ENCODE measurements at places on chromosomes 2 and 18.

- DNase-seq = no peak
These were observed 155.9 kb downstream of the DIS3L2 start for GRCh38 chr2:232117413-232117812.

- no peak for DNase-seq
These were observed 408.2 kb downstream of the ZNF804A start for GRCh38 chr2:185006481-185006880.

DNA sequence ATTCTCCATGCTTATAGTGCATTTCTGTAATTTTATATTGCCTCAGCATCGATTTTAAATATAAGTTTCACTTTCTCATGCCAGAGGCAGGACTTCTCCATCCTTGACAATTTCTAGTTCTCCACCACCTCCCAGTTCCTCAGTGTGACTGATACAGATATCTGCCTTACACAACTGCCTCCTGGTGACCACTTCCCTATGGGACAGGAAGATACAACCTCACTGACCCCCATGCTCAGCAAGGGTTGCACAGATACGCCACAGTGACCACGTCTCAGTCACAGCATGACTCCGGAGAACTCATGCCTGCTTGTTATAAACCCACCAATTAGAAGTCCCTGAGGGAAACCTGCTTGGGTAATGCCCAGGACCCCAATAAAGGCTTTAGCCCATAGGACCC lies 284.0 kb upstream of the MC4R start:
- DNase-seq = no peak

- DNase-seq = no peak
These were observed 5.1 kb upstream of the KCMF1 start for GRCh38 chr2:84965827-84966226.

GRCh38 chr18:80169607-80170006 lies 60.5 kb downstream of the ADNP2 start:
- DNase-seq = peak; percentile 11

GRCh38 chr2:45312275-45312674 lies 298.8 kb downstream of the SRBD1 start:
- DNase-seq = no peak

DNA sequence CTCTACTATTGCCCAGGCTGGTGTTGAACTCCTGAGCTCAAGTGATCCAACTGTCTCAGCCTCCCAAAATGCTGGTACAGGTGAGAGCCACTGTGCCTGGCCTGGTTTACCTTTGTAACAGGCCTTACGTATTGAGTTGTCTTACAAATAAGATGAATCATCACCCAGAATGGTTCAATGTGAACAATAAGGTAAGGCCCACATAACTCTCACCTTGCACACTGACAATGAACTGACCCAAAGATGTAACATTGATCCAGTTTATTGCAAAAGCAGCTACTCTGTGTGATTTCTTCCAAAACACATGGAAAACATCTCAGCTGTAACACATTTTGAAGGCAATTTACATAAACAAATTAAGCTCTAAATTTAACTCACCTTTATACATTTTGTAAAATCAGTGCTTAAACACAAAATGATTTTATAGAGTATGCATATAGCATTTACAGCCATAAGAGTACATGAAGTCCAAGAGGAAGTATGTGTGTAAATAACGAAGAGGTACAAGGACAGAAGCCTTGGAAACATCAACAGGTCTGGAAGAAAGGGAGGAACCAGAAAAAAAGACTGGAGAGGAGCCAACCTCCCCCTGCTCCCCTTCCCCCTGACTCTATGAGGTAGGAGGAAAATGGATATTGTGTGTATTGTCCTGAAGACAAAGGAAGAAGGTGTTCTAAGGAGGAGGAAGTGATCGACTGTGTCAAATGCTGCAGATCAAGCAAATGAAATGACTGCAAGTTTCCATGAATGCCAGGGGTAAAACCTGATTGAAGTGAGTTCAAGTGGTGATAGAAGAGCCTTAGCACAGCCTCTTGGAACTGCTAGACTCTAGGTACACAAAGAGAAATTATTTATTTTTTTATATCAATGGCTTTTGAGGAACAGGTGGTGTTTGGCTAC lies 5.6 kb upstream of the WDFY1 start:
- no peak for DNase-seq

DNA sequence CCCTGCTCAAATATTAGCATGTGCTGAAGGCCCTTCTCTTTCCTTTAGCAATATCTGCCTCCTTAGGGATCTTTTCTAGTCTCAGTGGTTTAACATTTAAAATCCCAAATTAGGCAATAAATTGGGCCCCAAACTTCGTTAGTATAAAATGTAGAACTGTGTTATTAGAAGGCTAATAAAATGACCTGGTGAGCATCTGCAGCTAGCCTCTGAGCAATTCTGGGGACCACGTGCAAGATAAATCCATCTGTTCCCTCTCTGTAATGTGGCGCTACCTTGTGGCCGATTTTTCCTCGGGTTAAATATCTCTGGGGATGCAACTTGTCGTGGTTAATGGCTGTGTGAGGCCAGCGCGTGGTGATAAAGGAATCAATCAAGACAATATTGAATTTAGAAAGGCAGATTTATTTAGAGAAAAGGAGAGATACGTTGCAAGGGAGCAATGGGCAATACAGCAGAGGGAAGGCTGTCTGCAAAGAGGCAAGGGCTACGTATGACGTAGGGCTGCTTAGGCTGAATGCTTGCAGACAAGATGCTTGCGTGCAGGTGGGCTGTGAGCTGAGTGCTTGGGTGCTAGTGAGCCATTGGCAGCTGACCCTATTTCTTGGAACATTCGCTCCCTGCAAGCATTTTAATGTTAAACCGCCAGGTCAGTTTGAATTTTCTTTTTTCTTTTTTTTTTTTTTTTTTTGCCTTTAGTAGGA lies 18.5 kb upstream of the IL36G start:
- no peak for DNase-seq

- DNase-seq = no peak
These were observed 41.7 kb downstream of the HPCAL1 start for GRCh38 chr2:10344105-10345066.

DNA sequence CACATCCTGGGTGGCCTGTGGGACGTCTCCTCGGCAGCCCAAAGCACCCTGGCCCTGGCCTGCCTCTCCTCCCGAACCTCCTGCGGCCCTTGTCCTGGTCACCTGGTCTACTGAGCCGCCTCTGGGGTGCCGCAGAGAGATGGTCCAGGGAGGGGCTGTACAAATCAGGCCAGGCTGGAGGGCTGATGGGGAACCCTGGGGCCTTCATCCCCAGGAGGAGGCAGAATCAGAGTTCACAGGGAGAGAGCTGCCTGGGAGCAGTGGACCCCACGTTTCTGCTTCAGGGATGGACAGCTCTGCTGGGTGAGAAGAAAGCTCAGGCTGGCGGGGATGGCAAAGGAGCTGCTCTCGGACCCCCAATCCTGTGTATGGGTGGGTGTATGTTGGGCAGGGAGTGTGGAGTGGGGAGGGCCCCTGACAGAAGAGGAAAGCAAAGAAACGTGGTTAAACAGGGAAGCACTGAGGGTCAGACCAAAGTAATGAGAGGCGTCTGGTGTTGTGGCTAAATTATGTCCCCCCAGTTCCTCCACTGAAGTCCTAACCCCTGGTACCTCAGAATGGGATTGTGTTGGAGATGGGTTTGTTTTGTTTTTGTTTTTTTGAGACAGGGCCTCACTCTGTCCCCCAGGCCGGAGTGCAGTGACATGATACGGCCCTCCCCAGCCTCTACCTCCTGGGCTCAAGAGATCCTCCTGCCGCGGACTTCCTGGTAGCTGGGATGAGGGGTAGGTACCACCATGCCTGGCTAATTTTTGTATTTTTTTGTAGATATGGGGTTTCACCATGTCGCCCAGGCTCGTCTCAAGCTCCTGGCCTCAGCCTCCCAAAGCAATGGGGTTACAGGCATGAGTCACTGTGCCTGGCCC lies 73.4 kb upstream of the SMAD7 start:
- DNase-seq = no peak

DNA sequence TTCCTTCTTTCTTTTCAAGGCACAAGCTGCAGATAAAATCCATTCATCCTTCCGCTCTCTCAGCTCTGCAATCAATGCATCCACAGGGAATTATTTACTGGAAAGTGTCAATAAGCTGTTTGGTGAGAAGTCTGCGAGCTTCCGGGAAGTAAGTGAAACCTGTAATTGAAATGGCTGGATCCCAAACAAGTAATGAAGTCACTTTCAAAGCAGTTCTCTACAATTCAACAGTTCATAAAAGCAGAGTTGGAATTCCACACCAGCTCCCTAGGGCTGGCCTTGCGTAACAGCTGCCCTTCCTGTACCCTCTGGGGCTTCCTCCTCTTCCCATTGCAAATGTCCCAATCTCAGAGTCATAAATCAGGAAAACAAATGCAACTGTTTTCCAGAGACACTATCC lies 9.6 kb downstream of the SERPINB2 start:
- no peak for DNase-seq

GRCh38 chr2:65361623-65362022 lies 70.8 kb downstream of the SPRED2 start:
- DNase-seq = no peak

DNA sequence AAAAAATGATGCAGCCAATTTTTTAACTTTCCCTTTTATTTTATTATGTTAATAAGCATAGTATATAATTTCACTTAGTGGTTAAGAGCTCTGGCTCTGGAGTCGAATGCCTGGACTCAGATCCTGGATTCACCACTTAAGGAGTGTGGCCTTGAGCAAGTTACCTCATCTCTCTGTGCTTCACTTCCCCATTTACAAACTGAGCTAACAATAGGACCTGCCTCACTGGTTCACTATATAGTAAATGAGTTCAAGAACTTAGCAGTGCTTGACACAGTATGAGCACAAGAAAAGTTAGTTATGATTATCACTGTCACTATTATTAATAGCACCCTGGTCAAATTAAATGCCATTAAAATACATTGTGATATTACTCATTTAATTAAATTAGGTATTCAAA lies 30.6 kb downstream of the SCN3A start:
- no peak for DNase-seq

GRCh38 chr2:239727182-239727775 lies 297.9 kb downstream of the NDUFA10 start:
- no peak for DNase-seq

DNA sequence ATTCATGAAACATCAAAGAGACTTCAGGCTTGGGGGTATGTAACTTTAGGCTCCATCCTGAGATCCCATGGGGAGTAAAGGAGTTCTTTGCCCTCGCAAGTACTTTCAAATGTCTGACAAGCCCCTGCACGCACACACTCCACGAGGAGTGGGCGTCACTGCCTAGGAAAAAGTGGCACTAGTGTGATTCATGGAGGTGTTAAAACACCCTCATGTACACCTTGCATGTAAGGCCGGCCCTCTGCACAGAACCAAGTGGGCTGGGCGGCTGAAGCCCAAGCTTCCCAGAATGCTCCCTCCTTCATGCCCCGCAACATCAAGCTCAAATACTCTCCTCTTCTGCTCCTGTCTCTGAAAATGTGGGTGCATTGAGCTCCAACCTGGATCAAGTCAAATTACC lies 7.8 kb downstream of the HS1BP3 start:
- DNase-seq = no peak

DNA sequence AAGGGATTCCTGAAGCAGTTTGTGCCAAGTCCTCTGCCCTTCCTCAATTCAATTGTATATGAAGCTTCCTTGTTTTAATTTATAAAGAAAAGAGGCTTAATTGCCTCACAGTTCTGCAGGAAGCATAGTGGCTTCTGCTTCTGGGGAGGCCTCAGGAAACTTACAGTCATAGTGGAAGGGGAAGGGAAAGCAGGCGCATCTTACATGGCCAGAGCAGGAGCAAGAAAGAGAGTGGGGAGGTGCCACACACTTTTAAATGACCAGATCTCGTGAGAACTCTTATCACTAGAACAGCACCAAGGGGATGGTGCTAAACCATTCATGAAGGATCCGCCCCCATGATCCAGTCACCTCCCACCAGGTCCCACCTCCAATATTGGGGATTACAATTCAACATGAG lies 114.2 kb downstream of the SGPP2 start:
- no peak for DNase-seq

DNA sequence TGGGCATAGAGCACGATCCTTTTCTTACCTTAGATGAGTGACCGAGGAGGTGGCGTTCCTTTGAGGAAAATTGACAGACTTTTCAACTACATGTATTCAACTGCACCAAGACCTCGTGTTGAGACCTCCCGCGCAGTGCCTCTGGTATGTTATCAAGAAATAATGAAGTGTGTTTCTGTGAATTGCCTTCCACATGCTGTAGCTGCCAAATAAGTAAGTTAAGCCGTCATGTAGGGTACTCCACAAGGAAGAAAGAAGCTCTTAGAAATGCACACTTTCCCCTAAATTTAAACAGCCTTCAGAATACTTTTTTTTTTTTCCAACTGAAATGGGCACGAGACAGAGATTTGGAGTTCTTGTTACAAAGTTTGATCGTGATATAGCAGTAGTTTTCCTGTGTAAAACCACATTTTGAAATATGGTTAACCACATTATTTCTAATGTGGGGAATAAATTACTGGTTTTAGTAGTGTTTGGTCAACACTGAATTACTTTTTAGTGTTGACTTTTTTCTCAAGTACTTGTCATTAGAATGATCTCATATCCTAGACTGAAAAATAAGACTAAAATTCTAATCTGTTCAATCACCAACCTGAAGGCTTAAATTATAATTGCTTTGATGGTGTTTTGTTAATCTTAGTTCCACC lies 30.5 kb downstream of the PDK1 start:
- DNase-seq = peak; percentile 13

DNA sequence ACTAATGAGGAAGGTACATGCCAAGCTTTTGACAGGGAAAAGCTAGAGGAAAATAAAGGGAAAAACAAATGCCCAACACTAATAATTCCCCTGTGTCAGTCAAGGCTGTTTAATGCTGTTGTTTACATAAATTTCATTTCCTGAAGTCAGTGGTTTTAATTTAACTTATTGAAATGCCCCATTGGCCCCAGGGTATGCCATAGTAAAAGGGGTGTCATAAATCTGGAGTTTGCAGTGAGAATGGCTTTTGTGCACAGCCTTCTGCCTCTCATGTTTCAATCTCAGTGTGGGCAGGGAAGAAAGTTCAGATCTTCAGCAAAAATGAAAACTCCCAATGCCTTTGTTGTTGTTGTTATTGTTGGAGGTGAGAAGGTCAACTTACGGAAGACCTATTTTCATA lies 550.1 kb upstream of the DCC start:
- no peak for DNase-seq

DNA sequence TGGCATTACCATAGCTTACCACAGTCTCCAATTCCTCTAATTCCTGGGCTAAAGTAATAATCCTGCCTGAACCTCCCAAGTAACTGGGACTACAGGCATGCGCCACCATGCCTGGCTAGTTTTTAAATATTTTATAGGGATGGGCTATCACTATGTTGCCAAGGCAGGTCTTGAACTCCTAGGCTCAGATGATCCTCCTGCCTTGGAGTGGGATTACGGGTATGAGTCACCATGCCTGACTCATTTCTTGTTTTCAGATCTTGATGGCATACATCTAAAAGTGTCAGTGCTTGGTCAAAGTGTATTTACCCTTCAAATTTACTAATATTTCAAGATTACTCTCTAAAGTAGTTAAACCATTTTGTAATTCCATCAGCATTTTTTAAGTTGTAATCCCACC lies 9.4 kb upstream of the SOCS6 start:
- no peak for DNase-seq

All from CD4-positive, alpha-beta T cell treated with Interleukin-4 for 1 hour (primary cell).